Fibroblast of pulmonary artery (primary cell): ENCODE measurements at places on chromosomes 1 and 21.

DNA sequence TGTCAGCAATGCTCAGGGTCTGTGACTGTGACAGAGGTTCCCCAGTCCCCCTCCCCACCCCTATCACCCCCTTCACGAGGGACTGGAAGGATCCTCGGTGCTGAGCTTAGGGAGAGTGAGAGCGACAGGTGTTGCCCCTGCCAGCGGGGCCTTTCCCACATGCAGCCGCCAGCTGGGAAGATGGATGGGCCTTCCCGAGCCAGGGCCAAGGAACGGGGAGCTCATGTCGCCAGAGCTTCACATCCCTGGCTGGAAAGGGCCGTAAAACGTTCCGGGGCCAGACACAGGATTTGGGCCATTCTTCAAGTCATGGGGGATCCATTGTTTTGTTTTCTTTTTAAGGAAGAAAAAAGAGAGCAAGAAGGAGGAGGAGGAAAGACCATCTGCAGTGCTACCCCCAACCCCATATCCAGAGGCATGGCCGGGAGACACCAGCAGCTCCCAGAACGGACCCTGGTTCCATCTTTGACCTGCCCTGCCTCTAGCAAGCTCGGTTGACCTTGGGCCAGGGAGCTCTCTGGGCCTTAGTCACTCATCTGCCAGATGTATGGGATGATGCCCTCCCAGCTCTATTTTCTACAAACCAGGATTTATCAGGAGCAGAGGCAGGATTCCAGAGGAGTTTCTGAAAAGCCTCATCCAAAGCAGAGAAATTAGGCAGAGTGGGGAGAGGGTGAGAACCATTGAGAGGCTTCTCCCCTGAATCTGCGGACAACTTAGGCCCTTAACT is 54.1 kb downstream of the TAS1R2 start:
- DNase-seq = no peak

GRCh38 chr1:209105701-209106100 is 477.8 kb upstream of the CAMK1G start:
- no peak for DNase-seq

DNA sequence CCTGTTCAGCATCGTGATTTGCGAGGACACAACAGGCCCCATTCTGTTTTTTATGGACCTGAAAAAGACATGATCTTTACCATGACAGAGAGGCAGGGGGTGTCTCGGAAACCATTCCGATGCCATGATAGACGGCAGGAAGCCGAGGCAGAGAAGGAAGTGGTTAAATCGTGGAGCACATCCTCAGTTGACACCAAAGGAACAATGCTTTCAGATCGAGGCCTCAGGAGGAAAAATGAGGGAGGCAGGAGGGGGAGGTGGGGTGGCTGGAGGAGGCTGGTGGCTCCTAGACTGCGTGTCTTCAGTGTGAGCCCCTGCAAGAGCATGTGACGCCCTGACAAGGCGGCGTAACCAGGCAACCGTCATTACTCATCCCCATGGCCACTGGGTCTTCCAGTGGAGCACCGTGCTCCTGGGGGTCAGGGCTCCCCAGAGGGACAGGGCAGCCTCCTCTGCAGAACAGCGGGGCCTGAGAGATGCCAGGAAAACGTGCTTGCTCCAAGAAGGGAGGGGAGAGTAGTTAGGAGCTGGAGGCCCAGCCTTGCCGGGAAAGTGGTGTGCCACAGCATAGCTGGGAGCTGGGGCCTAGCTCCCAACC is 172.8 kb upstream of the TMEM51 start:
- DNase-seq = no peak

- peak; percentile 57 for DNase-seq
Measured at GRCh38 chr1:156025876-156026275, 5.1 kb upstream of the SSR2 start.

DNA sequence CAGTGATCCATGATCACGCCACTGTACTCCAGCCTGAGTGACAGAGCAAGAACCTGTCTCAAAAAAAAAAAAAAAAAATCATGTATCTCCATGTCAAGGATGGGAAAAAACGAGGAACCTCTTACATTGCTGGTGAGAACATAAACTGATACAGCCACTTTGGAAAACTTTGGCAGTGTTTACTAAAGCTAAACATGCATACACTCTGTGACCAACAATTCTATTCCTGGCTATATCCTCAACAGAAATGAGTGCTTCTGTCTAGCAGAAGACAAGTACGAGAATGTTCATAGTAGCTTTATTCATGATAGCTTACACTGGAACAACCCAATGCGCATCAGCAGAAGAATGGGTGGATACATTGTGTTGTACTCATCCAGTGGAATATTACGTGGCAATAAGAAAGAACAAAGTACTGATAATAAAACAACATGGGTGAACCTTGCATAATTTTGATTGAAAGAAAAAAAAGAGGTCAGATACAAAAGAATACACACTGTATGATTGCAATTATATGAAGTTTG is 31.5 kb upstream of the SLC6A9 start:
- DNase-seq = no peak

DNA sequence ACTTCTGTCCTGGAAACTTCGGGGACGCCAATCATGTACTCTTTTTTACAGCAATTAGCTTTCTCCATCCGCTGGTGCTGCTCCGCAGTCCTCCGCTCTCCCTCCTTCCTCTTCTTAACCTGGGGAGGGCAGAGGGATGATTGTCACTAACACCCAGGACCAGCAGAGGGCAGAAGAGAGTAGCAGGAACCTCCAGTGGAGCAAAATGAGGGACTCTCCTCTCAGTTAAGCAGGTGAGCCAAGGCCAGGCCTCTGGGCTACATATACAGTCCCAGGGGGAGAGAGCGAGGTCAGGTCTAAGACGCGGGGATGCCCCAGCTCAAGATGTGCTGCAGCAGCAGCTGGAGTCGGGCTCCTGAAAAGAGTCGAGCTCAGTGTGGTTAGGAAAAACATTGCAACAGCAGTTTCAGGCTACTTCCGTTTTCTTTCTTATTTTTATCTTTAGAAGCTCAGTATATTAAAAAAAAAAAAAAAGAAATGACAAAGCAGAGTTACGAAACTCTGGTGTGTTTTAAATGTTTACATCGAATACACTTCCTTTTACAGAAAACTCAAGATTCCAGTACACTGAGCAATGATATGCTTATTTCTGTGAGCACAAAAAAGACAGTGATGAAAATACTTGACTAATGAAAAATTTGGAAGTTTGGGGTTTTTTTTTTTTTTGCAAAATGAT is 25.7 kb upstream of the NLRP3 start:
- DNase-seq = peak; percentile 92

DNA sequence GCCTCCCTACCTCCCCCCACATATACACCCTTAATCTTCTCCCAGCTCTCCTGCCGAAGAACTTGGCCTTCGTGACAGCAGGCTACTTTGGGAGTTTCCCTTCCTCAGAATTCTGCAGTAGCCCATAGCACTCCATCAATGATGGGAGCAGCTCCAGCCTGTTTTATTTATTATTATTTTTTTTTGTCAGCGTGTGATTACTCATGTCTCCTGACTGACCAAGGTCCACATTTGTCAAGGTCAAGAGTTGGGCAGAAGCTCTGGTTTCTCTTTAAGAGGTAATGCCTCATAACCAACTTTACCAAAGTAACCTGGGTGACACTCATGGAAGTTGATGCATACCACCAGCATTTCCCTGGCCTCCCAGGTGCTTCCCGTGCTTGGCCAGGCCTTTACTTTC is 125.4 kb downstream of the ZZZ3 start:
- DNase-seq = no peak

DNA sequence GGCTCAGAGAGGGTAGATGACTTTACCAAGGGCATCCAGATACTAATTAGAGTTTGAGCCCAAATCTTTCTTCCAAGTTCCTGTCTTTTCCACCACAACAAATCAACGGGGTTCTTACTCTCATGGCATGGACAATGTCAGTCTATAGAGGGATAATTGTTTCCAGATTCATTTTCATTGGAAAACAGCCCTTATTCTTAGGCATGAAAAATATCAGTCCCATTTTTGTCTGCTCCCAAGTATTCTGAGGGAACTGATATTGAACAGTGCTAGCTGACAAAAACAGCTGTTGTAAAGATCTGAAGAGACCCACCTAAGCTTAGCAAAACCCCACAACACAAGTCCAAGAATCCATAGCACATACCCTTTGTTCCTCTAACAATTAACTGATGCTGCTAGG is 349.1 kb upstream of the BEND5 start:
- DNase-seq = no peak

DNA sequence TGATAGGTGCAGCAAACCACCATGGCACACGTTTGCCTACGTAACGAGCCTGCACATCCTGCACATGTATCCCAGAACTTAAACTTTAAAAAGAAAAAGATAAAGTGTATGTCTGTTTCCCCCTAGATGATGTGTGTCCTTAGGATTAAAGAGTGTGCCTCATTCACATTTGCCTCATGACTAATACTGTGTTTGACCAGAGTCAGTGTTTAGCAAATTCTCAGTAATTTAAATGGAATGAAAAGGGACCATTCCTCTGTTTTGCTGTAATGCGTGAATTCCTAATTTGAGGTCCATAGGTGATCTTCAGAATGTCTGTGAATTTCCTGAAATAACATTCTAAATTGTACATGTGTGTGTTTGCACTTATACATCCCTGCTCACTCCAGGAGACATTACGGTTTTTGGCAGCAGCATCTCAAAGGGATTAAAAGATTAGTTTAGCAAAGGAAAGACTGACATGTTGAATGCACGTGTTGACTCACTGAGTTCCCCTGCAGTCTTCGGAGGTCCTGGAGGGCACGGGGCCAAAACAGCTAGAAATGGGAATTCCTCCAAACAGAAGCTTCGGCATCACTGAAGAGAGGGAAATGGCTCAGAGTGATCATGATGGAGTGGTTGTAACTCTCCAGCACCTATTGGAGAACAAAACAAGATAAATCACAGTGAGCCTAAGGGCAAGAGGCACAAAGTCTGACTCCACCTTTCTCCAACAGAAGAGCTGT is 19.1 kb upstream of the SLC35F3 start:
- no peak for DNase-seq

GRCh38 chr1:245840971-245841370 is 666.1 kb downstream of the SMYD3 start:
- DNase-seq = no peak

GRCh38 chr1:201902198-201902597 is 13.5 kb downstream of the SHISA4 start:
- no peak for DNase-seq

DNA sequence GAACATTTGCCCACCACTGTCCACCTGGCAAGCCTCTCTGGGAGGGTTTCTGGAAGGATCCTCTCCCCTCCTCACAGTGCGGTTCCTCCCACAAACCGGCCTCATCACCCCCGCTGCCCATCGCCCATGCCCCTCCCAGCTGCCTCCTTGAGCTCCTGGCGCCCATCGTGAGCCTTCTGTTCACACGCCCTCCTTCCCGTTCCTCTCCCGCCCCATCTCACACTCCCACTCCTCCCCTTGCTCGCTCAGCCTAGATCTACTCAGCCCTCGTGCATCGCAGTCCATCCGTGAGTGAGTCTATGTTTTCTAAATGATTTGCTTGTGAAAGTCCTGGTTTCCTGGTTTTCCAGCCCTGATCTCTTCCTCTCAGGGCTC is 119.1 kb upstream of the C1orf174 start:
- DNase-seq = no peak

DNA sequence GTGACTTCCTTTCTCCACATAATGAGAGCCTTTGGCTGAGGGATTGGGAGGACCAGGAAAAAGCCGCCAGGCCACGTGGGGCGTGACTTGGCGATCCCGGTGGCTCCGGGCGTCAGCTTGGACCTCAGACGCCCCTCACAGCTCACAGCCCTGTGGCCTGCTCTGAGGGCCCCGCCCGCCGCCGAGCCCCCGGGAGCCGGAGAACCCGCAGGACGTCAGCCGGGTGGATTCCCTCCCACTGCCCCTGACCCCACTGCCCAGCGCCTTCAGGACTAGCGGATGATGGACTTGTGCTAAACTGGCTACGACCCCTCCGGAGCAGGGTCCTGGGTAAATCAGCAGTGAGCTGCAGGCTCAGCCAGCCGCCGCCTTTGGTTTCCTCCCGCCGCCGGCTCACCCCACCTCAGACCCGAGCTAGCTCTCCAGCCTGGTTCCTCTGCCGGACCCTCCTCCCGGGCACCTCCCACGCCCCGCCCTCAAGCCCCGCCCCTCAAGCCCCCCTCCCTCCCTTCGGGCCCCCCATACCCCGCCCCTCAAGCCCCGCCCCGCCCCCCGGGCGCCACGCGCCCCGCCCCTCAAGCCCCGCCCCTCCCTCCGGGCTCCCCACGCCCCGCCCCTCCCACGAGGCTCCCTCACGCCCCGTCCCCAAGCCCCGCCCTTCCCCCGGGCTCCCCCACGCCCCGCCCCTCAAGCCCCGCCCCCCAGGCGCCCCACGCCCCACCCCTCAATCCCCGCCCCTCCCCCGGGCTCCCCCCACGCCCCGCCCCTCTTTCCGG is 10.0 kb upstream of the FAAP20 start:
- DNase-seq = peak; percentile 82

GRCh38 chr1:9891207-9891606 is 18.9 kb downstream of the CTNNBIP1 start:
- no peak for DNase-seq

DNA sequence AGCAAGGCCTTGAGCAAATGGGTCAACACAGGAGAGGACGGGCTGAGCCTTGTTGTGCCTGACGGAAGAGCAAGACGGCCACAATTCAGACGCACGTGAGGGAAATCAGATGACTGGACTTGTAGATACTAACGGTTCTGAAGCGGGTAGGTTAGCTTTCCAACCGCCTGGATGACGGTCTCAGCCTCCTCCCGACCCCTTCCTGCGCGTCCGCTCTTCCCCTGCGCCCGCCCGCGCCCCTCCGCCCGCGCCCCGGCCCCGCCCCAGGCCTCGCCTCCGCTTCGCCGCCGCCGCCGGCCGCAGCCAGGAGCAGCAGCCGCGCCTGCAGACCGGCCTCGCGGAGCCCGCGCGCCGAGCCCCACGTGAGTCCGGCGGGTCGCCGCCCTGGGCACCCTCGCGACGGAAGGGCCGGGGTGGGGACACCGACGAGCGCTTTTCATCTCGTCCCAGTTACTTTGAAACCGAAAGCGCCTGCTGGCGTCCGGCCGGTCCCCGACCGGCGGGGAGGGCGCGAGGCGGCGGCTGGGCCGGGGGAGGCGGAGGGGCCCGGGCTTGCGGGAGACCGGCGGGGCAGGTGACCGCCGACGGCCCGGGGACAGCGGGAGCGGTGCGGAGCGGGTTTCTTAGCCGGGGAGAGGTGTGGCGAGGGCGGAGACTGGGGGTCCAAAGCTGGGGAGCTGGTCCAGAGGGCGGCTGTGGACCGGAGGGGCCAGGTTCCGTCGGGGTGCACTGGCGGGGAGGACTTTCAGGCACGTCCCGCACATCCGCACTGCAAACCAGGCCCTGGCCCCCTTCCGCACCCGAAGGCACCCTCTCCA is at the start of gene TRAF5:
Gene TRAF5, plus strand, starts transcription at position 306 of the 818 bp plus-strand sequence. CDS start 26,407 bp downstream, outside the sequence.
- peak; percentile 59 for DNase-seq

DNA sequence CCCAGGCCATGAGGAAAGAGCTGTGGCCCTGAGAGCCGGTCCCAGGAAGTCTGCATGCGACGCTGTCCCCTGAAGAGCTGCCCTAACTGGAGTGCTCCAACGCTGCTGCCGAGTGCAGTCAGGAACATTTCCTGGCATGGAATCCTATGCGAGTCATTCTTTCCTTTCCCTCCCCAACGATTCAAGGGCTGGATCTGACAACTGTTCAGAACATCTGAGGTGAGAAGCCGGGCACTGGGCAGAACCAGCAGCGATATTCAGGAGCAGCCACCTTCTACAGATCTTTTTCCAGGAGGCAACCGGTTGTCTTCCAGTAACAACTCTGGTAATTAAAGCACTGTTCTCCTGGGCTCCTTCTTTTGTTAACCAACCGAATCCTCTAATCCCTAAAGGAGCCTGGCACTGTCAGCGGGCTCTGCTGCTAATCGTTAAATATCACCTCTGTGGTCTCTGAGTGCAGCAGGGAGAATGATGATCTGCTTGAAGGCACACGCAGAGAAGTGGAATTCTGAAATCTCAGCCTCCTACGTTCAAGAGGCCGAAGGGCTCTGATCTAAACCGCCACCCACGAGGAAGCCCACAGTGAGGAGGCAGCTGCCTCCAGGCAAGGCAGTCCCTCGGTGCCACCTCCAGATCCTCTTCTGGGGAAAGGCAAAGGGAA is 55.8 kb downstream of the SLC45A1 start:
- peak; percentile 84 for DNase-seq
